Cardiac muscle cell (in vitro differentiated cells and primary cell): ENCODE measurements at places on chromosomes 1 and 21.

DNA sequence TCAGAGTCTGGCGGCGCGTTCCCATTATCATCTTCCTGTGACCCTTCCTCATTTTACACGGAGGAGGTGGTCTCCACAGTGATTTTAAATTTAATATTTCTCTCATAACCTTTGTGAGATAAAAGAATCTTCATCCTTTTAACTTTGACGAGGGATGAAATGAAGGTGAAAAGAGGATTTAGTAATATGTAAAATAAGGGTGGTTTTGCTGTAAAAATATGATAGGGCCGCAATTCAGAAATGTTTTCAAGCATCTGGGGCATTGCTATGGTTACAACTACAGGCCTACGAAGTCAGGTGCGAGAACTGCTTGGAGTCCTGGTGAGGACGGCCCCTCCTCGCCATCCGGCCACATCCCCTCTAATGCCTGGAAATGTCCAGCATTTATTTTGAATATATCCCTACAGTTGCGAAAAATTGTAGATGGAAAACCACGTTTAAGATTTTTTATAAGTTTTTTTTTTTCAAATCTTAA is 422 bp upstream of the RSBN1 start:
- DNase-seq, result no peak

DNA sequence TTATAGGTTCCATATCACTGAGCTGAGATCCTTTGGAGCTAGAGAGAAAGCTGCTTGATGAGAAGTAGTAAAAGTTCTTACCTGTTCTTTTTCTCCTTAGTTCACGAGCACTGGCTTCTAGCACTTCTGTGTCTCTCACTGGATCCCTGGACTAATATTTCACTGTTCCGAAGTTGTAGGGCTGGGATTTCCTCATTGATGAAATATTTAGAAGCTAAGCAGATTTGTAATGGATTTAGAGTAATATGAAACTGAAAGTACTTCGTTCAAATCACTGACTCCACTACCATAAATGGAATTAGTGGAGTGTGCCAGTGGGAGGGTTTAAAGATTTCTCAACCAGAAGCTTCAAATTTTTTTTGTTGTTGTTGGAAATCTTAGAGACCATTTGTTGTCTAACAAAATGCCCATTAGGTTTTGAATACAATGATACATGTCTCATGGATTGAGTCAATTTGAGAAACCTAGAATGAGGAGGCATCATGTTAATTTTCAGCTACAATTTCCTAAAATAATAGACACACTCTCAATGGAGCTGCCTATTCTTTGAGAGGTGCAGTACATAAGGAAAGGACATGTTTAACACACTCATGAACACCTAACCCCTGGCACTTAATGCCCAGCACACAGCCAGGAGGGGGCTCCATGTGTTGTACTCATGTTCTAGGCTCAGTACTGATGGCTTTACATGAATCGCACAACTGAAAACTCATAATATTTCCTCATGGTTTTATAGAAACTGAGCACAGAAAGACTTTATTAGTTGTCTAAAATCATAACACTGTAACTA is at the start of gene GBP1:
GBP1 (minus strand) TSS at position 130 of the 790 bp plus-strand sequence. CDS start 1,974 bp downstream, outside the sequence.
- peak; percentile 21 for DNase-seq

- peak; percentile 75 for DNase-seq
These were observed 32.1 kb upstream of the EPHX4 start for GRCh38 chr1:91997607-91998195.

- no peak for DNase-seq
These were observed 50.3 kb upstream of the ARTN start for GRCh38 chr1:43883321-43883720.

DNA sequence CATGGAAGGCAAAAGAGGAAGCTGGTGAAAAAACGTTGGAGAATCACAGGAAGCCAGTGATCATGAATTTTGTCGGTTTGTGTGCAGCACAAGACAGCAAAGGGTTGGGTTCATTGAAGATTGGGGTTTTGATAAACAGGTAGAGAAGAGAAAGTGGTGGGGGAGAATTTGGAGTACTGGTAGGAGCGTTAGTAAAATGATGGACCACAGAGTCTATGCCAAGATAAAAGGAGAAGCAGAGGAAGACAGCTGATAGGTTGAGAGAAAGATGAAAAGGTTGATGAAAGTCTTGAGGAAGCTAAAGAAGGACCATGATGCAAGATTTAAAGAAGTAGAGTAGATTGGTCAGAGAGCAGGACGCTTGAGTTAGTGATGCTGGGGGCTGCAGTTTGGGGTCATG is 156.8 kb upstream of the POU3F1 start:
- DNase-seq, result no peak

DNA sequence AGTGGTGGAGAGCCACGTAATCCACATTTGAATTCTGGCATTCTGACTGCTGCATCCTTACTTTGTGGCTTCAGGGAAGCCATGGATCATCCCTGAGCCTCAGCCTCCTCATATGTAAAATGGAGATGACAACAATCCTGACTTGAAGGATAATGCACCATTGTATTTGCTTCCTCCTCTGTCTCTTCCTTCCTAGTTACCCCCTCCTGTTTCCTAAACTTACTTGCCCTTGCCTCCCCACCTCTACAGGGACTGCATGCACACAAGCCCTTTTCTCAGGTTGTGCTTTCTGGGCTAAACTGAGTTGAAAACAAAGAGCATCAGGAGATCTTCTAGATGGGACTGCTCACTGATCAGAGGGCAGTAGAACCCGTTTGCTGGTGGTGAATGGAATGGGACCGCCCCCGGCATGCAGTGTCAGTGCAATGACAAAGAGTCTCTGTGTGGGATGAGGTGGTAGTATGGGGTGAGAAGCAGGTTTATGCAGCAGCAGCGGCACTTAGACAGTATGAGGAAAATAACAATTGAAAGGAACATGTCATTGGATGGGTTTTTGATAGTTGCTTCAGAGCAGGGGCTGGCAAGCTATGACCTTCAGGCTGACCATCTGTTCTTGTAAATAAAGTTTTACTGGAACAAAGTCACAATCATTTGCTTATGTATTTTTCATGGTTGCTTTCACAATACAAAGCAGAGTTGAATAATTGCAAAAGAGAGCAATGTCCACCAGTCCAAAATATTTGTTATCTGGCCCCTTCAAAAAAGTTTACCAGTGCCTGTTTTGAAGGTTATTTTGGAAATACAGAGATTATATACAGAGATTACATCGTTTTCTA is 6.1 kb upstream of the ADAMTS1 start:
- DNase-seq, result no peak

- no peak for DNase-seq
These were observed at the start of gene OR2G2 for GRCh38 chr1:247588060-247588459. OR2G2 (plus strand) TSS chr1:247588360; CDS start chr1:247588360, 0 bp downstream.

- DNase-seq, result no peak
These were observed 171.2 kb downstream of the SEC16B start for GRCh38 chr1:177798614-177799013.
